ENCODE measurements at places on chromosomes 7 and 10.
A peak's percentile ranks its signal among the peaks of the same experiment; 100 is the strongest.

- no peak for DNase-seq
Measured at GRCh38 chr7:155752756-155753445, 59.4 kb downstream of the SHH start.

- no peak for DNase-seq
Measured at GRCh38 chr7:155943251-155943899, 131.1 kb upstream of the SHH start.

DNA sequence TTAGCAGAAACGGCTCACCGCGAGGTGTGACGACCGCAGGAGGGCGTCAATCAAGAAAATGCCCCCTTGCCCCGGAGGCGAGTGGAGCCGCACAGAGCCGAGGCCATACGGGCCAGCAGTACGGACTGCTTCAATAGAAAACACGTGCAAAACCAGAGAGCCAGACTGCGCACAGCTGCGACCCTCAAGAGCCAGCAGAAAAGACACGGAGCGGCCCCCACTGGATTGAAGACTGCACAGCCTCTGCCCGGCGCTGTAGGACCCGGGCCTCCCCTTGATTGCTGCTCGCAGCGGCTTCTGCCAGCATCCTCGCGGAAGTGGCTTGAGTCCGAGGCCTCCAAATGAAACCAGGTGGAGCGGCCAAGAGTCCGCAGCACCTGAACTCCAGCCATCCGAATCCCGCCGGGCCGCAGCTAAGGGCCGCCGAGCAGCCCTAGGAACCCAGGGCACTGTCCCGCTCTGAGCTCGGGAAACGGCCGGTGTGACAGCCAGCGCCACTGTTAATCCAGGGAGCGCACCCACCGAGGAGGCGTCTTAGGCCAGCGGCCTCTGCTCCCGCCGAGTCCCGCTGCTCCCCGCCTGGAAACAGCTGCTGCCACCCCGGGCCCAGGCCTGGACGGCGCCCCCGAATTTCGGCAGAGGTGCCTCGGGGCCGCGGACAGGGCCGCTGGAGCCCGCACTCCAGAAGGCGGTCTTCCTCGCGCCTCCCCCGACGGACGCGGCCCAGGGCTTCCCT lies 660 bp upstream of the HHEX start:
- DNase-seq = peak; percentile 11

- DNase-seq = no peak
Measured at GRCh38 chr10:114402871-114403540, 1.3 kb downstream of the AFAP1L2 start.

DNA sequence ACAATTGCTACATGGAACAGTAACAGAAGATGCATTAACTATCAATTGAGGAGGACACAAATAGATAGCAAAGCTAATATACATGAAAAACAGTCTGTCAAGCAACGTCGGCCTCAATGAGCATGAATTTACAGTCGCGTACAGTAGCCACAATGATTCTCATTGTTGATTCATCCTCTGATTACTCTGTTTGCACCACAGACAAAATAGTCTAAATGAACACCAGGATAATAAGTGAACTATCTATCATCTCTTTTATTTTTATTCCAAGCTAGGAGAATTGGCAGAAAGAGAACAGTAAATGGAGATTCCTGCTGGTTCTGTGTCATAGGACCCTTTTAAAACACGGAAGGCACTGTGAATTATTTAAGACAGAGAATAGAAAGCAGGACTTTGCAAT lies 108.5 kb downstream of the EVX1 start:
- DNase-seq = no peak

DNA sequence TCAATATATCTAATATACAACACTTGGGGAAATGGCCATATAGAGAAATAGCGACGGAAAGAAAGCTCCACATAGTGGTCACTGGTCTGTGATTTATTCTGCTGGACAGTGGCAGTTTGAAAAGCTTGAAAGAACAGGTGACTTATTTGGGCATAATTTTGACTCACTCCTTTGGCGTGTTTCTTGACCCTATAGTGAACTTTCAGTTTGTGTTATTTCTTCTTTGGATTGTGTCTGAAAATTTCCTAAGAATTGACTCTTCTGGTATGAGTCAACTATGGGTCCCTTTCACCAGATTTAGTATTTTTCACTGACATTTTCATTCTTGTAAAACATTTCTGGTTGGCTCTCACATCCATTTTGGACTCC lies 25.8 kb upstream of the IMMP2L start:
- DNase-seq = no peak

GRCh38 chr10:38045129-38045528 lies 34.7 kb downstream of the ZNF33A start:
- no peak for DNase-seq

GRCh38 chr10:107480781-107481180 lies 316.3 kb upstream of the SORCS1 start:
- DNase-seq = no peak

DNA sequence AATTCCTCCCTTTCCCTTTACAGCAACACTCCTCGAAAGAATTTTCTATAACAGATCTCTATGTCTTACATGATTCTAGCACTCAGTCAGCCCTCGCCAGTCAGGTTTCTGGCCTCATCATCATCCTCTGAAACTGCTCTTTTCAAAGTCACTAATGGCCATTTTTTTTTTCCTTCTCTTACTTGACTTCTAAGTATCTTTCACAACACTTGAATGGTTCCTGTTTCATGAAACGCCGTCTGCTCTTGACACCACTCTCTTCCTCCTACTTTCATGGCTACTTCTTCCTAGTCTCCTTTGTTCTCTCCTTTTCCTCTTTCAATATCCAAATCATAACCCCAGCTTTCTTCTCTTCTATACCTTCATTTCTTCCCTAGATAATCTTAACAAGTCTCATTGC lies 100.5 kb upstream of the NRP1 start:
- no peak for DNase-seq

GRCh38 chr10:629186-629998 lies 60.1 kb downstream of the DIP2C start:
- DNase-seq = no peak

DNA sequence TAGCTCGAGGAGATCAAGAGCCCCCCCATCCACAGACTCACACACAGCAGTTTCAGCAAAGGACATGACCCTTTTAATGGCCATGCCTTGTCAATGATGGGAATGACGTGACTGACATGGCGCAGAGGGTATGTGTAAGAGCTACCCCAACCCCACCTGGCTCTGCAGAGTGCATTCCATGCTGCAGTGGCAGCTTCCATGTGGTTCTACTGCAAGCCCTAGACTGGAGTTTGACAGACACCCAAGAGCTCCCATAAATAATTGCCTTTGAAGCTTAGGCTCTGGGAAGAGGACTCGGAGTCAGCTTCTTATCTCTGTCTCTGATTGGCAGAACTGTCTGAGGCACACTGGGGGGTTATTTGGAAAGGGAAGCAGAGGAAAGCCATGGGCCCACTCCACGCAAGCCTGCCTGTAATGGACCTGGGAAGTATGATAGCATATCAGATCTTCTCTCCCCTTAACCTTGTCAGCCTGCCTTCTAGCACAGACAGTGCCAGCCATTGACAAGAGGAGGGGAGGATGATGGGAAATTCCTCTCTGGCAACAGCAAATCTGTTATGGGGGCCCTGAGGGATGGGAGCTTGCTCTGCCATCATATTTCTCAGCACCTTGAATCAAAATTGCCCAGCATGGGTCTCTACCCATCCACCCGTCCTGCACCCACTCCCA lies 478.5 kb upstream of the PODXL start:
- DNase-seq = no peak

DNA sequence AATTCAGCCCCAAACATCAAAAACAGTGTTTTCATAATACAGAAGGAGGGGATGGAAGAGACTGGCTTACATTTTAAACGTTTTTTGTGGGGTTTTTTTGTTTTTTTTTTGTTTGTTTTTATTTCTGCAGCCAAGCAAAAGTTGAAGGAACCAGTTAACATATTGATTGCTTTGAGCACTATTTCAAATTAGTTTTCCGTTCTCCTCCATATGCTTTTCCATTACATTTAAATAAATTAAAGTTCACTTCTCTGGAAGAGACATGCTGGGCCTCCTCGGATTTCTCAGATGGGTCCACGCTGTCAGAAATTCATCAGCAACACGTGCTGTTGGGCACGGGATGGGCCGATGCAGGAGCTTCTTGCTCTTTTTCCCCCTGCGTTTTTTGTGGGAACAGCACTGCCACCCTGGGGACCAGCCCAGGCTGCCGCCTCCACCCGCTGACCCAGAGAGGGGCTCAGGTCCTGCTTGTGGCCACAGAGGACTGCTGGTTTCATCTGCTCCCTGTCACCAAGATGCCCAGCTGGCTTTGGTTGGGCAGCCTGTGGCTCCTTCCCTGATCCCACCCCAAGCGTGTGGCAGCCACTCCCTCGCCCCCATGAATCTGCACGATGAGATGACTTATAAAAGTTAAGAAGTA lies 67.7 kb upstream of the CHST15 start:
- no peak for DNase-seq

DNA sequence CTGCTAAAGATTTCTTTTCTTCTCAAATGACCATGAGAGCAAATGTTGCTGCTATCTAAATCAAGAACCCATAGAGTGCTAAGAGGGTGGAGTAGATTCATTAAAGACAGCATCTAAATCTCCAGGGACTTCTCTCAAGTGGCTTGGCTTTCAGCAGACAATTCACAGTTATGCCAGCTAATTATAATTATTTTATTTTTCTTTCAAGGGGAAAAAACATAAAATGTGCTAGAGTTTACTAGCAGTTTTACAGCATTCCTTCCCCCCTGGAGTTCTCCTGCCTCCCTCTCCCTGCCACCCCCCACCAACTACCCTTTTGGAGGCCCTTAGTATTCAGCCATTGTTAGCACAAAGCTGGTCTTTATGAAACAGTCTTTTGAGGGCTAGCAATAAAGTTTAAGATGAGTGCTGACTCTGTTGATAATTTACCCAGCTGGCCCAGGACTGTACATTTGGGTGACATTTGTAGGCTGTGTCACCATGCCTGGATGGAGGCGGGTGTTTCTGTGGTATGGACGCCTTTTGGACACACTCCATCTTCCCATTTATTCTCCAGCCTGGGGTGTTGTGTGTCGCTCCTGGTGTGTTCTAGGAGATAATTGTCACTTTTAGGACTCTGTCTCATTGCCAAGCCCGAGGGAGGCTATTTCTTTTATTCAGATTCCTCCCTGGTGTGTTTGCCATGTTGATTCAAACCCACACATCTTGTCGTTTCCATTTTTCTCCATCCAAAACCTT lies 160.2 kb downstream of the CREB5 start:
- DNase-seq = no peak

DNA sequence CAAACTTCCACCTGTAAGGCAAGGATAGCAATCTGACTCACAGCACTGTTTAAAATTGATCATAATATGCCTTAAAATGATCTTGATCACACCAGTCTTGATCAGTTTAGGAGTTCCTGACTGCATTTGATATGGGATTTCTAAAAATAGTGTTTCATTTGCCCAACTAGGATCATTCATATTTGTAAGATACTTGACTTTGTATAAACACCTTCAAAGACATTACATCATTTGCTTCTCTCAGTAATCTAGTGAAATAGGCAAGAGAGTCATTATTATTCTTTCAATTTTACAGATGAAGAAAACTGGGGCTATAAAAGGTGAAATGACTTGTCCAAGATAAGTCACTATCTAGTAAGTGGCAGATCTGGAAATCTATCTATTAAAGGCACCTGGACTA lies 521.1 kb downstream of the GATA3 start:
- no peak for DNase-seq

DNA sequence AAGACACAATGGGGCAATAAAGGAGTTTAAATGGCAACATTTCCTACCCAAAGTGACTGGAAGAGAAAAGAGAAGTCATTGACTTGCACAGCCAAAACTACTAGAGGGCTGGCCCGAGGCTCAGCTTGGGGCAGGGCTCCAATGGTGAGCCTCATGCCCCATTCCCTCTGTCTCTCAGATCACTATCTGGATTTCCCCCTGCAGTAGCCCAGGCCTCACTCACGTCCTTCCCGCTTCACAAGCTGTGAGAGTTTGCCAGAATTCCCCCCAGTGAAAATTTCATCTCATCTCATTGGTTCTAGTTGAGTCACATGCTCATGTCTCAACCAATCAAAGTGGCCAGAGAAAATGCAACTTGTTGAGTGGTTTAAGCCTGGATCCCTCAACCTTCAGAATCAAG lies 181.3 kb downstream of the WDR11 start:
- no peak for DNase-seq

DNA sequence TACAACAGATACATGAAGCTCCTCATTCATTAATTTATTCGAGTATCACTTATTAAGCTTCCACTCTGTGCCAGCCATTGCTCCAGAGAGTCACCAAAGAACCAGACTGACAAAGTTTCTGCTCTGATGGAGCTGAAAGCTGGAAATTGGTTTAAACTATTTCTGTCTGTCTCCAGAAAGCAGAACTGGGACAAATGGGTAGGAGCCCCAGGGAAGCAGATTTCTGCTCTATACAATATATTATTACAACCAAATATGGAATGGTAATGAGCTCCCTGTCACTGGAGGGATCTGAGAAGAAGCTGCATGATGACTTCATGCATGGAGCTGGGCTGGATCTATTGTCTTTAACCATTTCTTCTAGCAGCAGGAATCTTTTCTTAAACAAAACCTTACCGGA lies 165.4 kb upstream of the ADO start:
- DNase-seq = no peak

DNA sequence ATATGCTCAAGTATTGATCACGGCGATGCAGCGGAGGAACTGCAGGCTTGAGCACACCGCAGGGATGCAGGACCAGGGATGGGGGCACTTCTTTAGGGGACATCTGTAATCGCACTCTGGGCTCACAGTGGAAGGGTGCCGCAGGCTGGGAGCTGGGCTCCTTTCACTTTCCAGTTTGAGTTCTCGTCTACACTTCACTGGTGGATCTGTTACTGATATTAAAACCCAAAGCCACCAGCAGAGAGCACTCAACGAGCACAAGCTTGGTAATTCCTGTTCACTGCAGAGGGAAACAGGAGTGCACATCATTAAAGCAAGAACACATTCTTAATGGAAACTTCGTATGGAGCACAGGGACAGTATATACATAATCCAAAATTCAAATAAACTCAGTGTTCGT lies 91.3 kb downstream of the PARD3 start:
- no peak for DNase-seq

DNA sequence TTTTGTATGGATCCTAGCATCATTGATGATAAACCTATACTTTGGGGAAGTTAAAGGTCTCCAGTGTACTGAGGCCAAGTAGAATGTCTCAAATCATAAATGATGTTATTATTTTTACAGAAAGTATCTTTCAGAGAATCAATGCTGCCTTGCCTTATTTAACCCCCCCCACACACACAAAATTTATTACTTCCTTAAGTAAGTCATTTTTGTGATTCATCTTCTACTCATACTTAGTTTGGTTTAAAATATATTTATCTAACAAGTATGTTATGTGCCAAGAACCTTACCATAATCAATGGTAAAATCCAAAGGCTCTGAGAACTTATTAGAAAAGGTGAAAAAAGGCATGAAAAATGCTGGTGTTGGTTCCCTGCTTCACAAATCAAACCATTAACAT lies 18.8 kb upstream of the CLDN12 start:
- no peak for DNase-seq

DNA sequence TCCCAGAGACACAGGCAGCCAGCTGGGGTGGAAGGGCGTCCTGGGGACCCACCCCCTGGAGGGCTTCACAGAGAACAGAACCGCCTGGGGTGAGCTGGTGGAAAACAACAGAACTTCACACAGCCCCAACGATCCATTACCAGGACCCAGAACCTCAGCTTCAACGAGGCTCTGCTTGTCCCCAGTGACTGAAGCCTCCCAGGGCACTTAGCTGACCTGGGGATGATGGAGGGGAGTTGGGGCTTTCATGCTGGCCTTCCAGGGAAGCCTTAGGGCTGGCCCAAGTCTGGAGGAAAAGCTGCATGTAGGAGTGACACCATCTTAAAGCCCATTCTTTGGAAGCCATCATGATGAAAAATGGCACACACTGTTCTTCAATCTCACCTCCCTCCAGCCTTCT lies 300.2 kb downstream of the WDR37 start:
- DNase-seq = no peak

GRCh38 chr10:98411768-98412167 lies 3.2 kb downstream of the PYROXD2 start:
- no peak for DNase-seq
